ENCODE measurements at places on chromosomes 6 and 20. TPM values are rescaled to one million over a fixed set of nuclear protein-coding genes. Genes with fewer than 3 reads are reported as not detected.

DNA sequence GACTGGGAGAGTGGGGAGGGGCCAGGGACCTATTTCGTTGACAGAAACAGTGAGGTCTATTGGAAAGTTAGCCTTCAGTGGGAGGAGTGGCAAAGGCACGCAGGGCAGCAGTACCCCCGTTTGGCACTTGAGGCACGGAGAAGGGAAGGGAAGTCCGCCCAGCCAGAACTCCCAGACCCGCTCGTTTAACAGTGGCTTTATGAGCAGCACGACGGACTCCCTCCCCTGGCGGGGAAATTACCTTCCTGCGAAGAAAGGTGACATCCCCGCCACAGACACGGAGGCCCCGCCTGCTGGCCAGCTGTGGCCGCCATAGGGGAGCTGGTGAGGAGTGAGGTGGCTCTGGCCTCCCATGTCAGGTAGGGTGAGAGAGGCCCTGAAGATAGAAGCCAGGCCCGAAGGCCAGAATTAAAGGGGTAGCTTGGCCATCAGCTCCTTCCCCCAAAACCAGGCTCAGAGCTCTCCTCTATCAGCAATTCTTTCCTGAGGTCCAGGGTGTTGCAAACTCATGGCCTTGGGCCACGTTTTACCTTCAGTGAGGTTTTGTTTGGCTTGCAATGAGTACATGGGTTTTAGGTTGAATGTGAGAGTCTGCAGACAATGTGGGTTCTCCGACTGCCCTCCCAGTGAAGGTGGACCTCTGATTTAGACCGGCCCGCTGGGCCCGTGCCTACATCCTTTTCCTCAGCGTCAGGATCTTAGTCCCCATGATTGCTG, 123.7 kb downstream of the MRPL14 start:
- DNase-seq: no peak

- DNase-seq: peak; percentile 85
Observed at GRCh38 chr20:32539817-32540675, 45.1 kb downstream of the NOL4L start.

DNA sequence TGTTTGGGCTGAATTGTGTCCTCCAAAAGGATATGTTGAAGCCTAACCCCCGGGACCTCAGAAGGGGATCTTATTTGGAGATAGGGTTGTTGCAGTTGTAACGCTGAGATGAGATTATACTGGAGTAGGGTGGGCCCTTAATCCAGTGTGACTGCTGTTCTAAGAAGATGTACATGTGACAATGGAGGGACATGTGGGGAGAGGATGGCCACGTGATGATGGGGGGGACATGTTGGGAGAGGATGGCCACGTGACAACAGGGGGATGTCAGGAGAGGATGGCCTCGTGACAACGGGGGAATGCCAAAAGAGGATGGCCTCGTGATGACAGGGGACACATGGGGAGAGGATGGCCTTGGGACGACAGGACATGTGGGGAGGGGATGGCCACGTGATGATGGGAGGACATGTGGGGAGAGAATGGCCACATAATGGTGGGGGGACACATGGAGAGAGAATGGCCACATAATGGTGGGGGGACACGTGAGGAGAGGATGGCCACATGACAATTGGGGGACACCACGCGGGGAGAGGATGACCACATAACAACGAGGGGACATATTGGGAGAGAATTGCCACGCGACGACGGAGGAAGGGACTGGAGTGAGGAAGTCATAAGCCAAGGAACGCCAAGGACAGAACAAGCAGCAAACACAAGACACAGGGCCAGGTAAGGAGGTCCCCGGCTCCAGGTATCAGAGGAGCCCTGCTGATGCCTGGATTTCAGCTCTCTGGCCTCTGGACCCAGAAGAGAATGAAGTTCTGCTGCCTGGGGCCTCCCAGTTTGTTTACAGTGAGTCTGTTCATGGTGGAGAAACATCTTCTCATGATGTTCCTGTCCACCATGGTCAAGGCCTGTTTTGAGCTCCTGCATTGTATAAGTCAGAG, 29.2 kb downstream of the SYNJ2 start:
- no peak for DNase-seq

DNA sequence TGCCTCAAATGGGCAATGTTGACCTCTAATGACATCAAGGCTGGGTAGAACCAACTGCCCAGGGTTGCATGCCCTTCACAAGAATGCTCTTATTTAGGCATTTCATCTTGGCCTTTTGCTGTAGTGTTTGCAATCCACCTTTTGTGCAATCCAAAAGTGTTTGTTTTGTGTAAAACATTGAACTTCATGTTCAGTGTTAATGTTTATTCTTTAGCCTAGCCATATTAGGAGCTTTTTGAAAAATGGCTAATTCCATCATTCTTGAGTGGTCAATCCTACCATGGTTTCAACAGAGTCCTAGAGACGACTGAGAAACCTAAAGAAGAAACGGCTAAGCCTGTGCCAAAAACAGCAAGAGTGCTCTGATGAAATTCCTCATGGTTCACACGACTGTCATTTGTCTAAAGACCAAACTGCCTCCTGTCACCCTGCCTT, 279.6 kb upstream of the PRDM1 start:
- no peak for DNase-seq

DNA sequence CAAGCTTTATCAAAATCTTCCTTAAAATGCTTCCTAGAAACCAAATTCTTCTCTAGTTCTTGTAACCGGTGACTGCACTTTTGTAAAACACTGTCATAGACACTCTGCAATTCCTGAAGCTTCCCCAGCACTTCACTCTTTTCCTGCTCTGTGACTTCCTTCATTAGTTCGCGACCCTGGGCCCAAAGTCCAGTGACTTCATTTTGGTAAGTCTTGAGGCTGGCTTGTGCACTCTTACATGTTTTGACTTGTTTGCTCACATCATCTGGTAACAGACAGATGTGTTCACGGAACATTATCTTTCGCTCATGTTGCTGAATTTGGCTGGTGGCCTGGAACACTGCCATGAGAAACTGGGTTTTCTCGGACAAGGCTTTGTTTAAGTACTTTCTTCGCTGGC, 306.2 kb downstream of the SYNE1 start:
- DNase-seq: no peak

DNA sequence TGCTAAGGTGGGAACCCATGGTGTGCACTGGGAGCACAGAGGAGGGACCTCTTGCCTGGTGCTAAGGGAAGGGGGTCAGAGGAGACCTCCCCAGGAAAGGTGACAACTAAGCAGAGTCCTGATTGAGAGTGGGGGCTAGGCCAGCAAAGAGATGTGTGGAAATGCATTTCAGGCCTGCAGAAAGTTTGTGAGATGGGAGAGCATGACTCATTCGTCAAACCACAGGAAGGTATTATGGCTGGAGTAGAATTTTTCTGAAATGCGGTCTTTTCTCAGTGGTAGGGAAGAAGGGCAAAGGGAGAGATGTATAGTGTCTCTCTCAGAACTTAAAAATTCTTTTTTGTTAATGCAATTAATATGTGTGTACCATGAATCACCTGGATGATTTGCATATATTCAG, 23.6 kb upstream of the EDN1 start:
- DNase-seq: no peak

GRCh38 chr6:1940381-1940780, 305.0 kb downstream of the GMDS start:
- no peak for DNase-seq

DNA sequence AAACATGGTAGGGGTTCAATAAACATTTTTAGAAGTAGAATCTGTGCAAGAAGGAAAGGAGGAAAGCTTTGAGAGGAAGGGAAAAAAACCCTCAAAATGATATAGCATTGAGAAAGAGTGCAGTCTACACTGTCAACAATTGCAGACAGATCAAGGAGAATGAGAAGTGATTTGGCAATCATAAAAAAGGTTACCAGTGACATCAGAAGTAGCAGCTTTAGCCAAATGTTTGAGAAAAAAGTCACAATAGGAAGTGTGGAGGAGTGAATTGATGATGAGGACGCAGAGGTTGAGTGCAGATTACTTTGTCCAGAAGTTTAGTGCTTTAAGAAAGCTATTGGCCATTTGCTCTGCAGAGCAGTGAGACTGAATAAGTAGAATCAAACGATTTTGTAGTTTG, 155.0 kb downstream of the GJA1 start:
- no peak for DNase-seq

- no peak for DNase-seq
Observed at GRCh38 chr20:24755411-24755922, 193.6 kb upstream of the CST7 start.

DNA sequence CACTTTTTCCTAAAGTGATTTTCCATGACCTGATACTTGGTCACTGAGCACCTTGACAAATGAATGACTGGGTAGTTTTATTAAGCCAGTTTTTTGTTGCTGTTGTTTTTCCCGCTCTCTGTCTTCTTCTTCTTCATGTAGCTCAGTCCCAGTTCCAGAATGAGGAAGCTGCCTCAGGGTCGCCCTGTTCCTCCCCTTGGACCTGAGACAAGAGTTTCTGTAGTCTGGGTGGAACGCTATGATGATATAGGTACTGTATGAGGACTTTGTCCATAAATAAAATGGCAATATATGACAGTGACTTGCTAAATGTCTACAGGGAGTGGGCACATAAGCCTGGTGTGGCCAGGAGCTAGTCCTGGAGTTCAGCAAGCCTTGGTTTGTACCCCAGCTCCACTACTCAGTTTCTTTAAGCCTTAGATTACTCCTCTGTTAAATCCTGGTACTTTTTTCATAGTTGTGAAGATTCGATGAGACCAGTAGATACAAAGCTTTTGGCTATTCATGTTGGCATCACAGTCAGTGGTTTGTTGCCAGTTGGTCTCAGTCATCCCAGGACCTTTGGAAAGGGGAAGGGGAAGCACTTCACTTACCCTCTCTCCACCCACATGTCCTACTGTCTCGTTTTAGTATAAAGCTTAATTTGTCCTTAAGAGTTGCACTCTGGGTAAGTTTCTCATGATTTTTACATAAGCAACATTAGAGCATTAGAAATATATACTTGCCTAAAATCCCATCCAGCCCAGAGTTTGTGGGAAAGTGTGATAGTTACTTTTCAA, 11.1 kb upstream of the ADIG start:
- no peak for DNase-seq

- no peak for DNase-seq
Observed at GRCh38 chr6:2507521-2508037, 243.1 kb downstream of the MYLK4 start.

Gene PROKR2
- not detected for total RNA-seq

Gene SPTLC3
- not detected for total RNA-seq

Gene STMN3
- total RNA-seq: 3.2 TPM

Gene TRAPPC3L
- total RNA-seq: not detected

Gene GUCA1A
- not detected for total RNA-seq
